ENCODE measurements at places on chromosomes 12 and 14.

DNA sequence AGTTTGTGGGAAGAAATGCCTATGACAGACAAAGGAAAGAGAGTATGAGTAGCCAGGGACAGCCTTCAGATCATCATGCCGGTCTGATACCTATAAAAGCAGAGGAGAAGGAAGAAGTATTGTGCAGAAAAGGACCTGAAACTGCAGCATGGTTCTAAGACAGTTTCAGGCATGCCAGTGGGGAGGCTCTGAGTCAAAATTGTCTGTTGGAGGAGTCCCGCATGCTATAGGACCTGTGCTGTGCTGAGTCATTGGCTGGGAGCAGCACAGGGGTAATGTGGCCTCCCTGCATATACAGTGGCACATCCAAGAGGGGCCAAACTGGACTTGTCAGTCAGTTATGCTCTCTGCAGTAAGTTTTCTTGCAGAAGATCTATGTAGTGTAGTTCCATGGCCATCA, 40.7 kb downstream of the NEUROD4 start:
- no peak for DNase-seq

DNA sequence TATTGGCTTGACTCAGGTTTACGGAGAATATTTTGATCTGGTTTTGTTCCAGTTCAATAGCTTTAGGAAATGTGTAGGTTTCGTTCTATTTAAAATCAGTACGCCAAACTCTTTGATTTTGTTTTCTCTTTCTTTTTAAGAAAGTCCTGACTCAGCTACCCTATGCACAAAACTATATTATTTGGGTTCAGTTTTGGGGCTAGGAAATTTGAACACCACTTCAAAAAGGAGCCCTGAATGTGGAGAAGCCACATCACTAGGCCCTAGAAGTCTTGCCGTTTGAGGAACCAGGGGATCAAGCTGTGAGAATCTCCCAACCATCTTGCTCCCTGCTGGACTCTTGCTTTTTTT, 168.2 kb upstream of the BCL2L14 start:
- DNase-seq = no peak

DNA sequence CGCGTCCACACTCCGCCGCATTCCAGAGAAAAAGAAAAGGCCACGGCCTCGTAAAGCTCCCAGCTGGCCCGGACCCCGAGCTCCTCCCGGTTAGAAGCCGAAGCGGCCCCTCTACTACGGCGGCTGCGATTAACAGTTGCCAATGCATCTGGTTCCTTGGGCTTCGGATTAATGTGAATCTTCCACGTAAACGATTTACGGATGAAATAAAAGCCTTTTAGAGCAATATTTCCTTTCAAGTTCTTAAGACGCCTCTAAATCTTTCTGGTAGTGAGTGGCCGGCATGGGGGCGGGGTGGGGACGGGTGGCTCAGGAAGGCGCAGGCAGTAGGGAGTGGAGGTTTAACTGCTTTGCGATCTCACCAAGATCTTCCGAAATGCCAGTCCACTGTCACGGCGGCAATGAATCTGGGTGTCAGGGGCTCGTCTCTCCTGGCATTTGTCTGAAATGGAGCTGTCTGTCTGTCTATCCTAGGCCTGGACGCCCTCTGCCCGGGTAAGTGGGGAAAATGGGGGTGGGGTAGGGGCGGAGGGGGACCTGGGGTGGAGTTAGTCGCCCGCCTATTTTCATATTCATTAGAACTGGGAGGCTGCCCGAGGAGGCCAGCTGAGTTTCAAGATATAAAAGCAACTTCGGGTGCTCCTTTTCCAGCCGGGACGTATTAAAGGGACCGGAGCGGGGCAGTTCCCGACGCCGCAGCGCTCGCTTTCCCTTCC, 413 bp upstream of the ALX1 start:
- peak; percentile 45 for DNase-seq

- no peak for DNase-seq
These were observed 25.5 kb upstream of the PRICKLE1 start for GRCh38 chr12:42615006-42615405.
